ENCODE measurements at places on chromosomes 2 and 18. TPM values are rescaled to one million over a fixed set of nuclear protein-coding genes. Genes with fewer than 3 reads are reported as not detected.

The CCDC68 gene
- total RNA-seq = 1.3 TPM

The HOXD13 gene
- 0.13 TPM for total RNA-seq

The STAT4 gene
- total RNA-seq = 21.4 TPM

The ILKAP gene
- total RNA-seq = 26.1 TPM

Measured in articular chondrocyte of knee joint (primary cell).